Forelimb muscle (tissue), 1 donor: ENCODE measurements at places on chromosomes 3 and 15.

GRCh38 chr3:196528639-196529233 is 13.6 kb upstream of the SMCO1 start:
- no peak for DNase-seq

GRCh38 chr15:80669663-80670273 is 25.3 kb upstream of the ABHD17C start:
- no peak for DNase-seq

GRCh38 chr15:34855413-34855812 is 60.1 kb upstream of the ACTC1 start:
- DNase-seq, result no peak

- no peak for DNase-seq
These were observed 2.6 kb upstream of the IL20RB start for GRCh38 chr3:136954980-136955780.

- DNase-seq, result no peak
These were observed 39.4 kb upstream of the CD47 start for GRCh38 chr3:108130236-108130635.

DNA sequence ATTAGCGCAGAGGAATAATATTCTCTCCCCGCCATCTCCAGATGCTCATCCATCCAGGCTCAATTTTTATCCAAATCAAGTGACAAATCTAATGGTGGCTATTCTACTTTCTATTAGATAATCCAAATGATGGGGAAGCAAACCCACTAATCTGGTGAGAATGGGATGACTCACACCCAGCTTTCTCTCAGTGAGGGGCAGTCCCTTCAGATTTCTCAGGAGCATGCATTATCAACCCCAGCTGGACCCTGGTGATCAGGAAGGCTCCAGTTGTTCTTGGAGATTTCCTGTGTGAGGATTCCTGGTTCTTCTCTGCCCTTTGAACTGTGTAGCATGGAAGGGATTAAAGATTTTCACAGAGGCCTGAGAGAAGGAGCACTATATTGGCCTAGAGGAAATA is 358.0 kb downstream of the WDR72 start:
- no peak for DNase-seq

DNA sequence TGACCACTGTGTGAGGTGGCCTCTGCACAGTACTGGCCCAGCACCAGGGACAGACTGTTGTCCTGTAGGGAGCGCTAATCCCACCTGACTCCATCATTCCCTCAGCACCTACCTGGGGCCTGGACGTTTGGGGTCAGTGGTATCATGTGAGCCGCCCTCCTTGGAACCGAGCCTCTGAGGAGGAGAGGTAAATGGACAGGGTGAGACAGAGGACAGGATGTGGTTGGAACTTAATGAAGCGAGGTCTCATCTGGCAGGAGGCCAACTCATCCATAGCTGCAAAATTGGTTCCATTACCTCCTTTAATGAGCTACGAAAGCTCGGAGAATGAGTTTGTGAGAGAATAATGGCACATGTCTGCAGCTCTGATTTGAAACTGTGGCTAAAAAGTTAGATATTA is 13.9 kb downstream of the MAPKAPK3 start:
- no peak for DNase-seq

GRCh38 chr3:148528024-148528423 is 169.7 kb upstream of the AGTR1 start:
- no peak for DNase-seq

GRCh38 chr3:34531156-34531555 is 732.7 kb downstream of the PDCD6IP start:
- no peak for DNase-seq

- no peak for DNase-seq
These were observed 75.5 kb downstream of the ZBTB20 start for GRCh38 chr3:115071601-115072000.

- no peak for DNase-seq
These were observed 3.6 kb downstream of the HGD start for GRCh38 chr3:120678331-120678947.
